ENCODE measurements at places on chromosomes 2 and 18. TPM values are rescaled to one million over a fixed set of nuclear protein-coding genes. Genes with fewer than 3 reads are reported as not detected.

Gene MDH1B
- 0.35 TPM for polyA plus RNA-seq

Gene ZNF638
- polyA plus RNA-seq = 80.7 TPM

Gene EVX2
- not detected for polyA plus RNA-seq

Gene TTN
- 0.23 TPM for polyA plus RNA-seq

Gene PIEZO2
- polyA plus RNA-seq = 0.76 TPM

Gene OST4
- 523 TPM for polyA plus RNA-seq

Gene GPAT2
- polyA plus RNA-seq = 4.7 TPM

Gene HOXD11
- not detected for polyA plus RNA-seq

Gene ACADL
- not detected for polyA plus RNA-seq

Gene POTEI
- polyA plus RNA-seq = not detected

Gene DLGAP1
- 0.39 TPM for polyA plus RNA-seq

Gene MOCOS
- polyA plus RNA-seq = 0.13 TPM

Gene CIAO1
- polyA plus RNA-seq = 49.1 TPM

Gene ELOA2
- polyA plus RNA-seq = not detected

Gene ALLC
- polyA plus RNA-seq = not detected
